ENCODE measurements at places on chromosomes 7 and 10.

GRCh38 chr7:138500892-138501291, 40.8 kb downstream of the TRIM24 start:
- no peak for DNase-seq

DNA sequence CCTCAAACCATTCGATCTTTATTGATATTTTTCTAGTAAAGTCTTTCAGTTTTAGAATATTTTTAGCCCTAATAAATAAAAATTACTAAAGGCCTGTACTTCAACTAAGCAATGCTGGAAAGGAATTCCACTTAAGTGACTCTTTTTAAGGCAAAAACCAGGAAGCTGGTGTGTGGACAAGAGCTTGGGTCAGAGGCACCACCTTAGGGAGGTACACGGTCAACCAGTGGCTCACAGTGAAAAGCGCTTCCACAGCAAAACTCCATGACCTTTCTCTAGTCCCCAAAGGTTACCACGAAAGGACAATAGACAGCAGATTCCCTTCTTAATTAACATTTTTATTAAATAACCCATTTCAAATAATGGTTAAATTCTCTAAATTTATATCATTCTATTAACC, 31.2 kb downstream of the ARL3 start:
- DNase-seq: no peak

- no peak for DNase-seq
Observed at GRCh38 chr10:13453896-13454295, 74.9 kb downstream of the BEND7 start.

- no peak for DNase-seq
Observed at GRCh38 chr7:84232646-84233045, 38.1 kb upstream of the SEMA3A start.

GRCh38 chr7:98651760-98652159, 34.7 kb downstream of the NPTX2 start:
- no peak for DNase-seq

GRCh38 chr7:22269963-22270362, 87.0 kb downstream of the RAPGEF5 start:
- no peak for DNase-seq

DNA sequence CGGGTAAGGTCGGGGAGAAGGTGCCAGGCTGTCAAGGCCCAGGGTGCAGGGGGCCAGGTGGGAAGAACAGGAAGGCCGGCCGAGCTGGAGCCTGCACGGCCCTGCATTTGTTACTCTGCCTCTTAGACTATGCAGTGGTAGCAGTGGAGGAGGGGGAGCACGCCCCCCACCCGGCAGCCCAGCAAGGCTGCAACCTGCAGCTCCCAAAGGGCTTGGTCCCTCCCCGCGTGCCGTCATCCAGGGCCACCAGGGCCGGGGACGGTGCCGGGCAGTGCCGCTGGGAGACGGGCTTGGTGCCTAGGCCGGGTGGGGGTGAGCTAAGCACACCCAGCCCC, 7.0 kb upstream of the GPER1 start:
- DNase-seq: no peak

DNA sequence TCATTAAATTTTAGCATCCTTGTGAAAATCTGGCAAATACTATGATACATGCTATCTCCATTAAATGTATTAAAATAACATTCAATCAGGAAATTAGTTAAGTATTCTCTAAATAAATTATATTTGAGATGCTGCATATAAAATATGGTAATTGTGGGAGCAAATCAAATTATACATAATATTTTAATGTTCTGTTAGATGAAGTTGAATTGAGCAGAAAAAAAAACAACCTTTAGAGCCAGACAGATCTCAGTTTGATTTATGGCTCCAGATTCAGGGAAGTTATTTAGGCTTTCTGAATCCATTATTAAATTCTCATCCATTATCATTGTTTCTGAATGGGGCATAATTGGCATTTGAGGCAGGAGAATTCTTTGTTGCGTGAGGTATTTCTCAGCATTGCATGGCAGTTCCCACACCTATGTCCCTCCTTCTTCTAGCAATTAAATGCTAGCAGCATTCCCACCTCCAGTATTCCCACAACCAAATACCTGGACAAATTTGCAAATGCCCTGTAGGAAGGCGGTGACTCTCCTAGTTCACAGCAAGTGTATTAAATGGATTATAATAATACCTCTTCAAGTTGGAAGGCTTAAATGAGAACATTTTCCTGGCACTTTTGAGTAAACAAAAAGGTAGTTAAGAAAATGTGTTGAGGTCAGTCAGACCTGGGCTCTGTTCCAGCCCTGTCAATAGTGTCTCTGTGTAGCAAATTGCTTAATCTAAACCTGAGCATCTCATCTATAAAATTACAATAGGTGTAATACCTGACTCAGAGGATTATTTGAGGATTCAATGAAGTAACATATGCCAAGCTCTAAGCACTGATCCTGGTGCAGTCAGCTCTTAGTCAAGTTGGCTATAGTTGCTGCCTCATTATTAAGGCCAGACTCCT, 108.9 kb downstream of the RNLS start:
- no peak for DNase-seq

- no peak for DNase-seq
Observed at GRCh38 chr10:16901106-16901505, 83.9 kb upstream of the RSU1 start.

- DNase-seq: no peak
Observed at GRCh38 chr10:68082872-68083271, 7.8 kb upstream of the HERC4 start.

DNA sequence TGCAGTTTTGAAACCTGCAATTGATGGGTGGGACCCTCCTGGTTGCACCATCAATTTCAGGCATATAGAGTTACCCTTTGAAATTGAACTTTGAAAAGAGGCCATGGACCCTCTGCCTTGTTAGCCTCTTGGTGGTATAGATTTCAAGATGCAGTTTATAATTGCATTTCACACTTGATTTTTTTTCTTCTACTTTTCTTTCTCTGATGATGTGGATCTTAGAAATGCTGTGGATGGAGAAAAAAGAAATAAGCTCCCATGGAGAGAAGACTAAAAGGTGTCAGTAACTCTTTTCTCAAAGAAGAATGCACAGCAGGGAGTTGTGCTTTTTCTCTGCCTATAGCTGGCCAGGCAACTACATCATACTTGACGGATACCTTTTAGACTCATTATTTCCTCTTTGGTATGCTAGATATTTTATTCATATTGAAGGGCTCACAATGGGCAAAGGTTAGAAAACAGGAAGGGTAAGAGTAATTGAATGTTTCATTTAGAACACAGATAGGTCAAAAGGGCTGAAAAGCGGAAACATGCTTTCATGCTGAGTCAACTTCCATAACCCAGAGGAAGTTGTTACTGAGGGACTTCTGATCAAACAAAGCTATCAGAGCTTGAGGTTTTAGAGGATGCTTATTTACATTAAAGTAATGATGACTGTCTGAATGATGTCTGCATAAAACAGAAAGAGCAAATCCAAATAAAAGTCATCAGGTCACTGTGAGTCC, 773.2 kb upstream of the LRRN3 start:
- no peak for DNase-seq

GRCh38 chr10:13909516-13910258, 322.9 kb downstream of the PRPF18 start:
- no peak for DNase-seq

DNA sequence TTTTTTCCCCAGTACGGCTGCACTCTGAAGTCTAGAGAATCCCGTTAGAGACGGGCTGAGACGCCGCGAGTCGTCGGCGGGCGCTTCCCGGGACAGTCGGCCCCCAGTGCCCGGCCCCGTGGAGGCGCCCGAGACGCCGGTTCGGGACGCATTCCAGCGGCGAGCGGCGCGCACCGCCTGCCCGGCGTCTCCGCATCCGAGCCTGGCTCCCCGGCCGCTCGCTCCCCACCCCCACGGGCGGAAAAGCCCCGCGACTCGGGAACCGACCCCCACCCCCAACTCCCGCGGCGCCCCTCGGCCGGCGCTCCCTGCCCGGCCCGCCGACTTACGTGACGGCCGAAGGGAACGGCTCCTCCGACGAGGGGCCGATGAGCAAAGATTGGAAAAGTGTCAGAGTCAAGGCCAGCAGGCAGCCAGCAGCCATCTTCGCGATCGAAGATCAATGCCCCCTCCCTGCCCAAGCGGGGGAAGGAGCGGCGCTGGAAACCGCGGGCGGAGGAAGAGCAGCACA, 486 bp downstream of the CACNA2D1 start:
- DNase-seq: peak; percentile 60

GRCh38 chr7:17871815-17872533, 68.3 kb downstream of the SNX13 start:
- DNase-seq: no peak

DNA sequence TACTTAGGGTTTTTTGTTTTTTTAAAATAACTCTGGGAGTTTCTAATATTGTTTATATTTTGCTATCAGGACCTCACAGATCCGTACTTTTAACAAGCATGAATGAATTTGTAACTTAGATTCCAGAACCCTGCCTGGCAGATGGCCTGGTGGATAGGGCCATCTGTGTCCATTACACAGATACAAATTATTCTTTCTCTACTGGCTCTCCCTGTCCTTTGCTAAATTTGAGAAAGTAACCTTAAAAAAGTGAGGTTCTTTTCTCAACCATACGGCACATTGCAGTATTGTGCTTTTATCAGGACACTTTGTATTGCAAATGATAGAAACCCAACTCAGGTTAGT, 26.6 kb downstream of the LCOR start:
- DNase-seq: no peak

GRCh38 chr7:134941185-134941900, 45.0 kb upstream of the AGBL3 start:
- DNase-seq: no peak

DNA sequence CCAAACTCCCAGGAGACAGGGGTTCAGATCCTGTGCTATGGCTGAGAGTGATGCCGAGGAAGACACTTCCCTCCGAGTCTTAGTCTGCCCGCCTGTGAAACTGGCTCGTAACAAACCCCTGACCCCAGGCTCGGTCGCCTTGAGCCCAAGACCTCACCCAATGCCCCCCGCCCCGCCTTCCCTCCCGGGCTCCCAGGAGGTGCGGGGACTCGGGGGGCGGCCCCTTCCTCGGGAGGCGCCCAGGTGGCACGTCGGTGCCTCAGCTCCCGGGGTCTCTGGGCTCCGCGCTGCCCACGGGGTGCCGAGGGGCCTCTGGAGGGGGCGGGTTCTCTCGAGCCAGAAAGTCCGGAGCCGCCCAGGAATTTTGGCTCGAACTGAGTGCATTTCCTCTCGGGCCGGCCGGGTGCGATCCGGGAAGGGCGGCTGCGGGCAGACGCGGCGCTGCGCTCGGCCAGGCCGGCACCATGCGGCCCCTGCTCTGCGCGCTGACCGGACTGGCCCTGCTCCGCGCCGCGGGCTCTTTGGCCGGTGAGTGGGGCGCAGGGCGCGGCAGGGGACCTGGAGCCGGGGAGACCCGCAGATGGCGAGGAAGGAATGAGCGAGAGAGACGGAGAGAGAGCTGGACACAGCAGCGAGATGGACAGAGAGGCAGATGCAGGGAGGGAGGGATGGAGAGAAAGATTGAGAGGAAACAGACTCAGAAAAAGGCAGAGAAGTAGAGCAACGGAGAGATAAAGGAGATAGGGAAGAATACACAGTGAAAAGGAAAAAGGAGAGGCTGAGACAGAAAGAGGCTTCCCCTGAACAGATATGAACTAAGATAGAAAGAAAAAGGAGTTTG, at the start of gene PLAC9:
PLAC9 (plus strand) TSS at position 432 of the 841 bp plus-strand sequence; CDS start at position 465, 33 bp downstream.
- no peak for DNase-seq

DNA sequence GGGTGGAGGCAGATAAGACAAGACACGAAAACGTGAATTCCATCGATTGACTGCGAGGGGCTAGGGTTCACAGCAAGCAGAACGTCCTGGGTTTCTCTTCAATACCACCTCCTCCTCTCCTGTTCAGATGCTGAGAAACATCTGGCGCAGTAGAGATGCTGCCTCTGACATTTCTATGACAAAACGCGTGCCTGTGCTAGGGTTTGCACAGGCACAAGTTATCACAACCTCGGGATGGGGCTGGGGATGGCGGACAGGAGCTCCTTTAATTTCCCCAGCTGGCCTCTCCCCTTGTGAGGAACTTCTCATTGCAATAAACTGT, 99.8 kb upstream of the SVIL start:
- DNase-seq: no peak

DNA sequence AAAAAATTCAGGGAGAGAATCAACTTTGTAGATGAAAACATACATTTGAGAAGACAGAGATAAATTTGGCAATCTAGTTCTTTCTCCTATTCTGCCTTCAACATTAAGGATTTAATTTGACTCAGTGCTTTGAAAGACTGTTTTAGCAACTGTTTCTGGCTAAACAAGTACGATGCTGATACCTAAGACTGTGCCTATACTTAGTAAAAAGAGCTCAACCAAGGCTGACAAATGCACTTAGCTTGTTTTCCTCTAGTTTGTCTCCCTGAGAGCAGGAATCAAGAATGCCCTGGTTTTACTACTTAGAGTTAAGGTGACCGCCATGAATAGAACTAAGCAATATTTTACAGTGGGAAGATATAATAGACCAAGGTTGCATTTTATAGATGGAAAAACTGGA, 49.5 kb downstream of the NRP1 start:
- no peak for DNase-seq

GRCh38 chr10:124227988-124228387, 134.6 kb upstream of the CHST15 start:
- DNase-seq: no peak

DNA sequence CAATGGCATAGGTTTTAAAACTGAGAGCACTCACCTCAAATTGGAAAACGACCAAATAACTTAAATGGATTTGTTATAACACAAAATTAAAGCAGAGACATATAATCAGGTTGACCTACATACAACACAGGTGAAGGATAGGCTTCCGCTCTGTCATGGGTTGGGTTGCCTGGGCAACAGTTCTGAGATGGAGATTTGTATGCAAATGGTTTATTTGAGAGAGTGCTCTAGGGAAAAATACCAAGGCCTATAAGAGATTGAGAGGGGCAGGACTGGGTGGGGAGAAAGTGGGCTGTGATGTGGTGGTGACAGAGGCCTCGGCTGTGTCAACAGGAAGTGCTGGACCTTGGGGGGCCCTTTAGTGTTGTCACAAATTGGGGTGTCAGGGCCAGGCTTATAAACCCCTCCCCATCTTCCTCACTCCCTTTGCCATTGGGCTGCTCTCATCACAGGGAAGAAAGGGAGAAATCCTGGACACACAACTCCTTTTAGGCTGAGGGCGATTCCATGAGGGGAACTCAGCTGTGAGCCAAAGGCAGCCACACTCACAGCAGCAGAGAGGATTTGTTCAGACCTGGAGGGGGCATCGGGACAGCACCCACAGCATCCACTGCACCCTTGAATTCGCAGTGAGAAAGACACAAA, 105.4 kb upstream of the LYZL1 start:
- DNase-seq: no peak

- no peak for DNase-seq
Observed at GRCh38 chr7:4692055-4692454, 10.0 kb downstream of the FOXK1 start.

GRCh38 chr10:130810856-130811255, 500.7 kb downstream of the TCERG1L start:
- no peak for DNase-seq

GRCh38 chr7:46811529-46811928, 770.4 kb downstream of the TNS3 start:
- no peak for DNase-seq

- DNase-seq: no peak
Observed at GRCh38 chr7:37916673-37917660, at the start of gene SFRP4. TSS of gene SFRP4 (minus strand) at chr7:37916817. CDS start at chr7:37916537, 280 bp downstream.

GRCh38 chr10:114009281-114009996, 34.2 kb upstream of the ADRB1 start:
- no peak for DNase-seq

- no peak for DNase-seq
Observed at GRCh38 chr10:76546411-76546810, 1091.2 kb downstream of the KCNMA1 start.

GRCh38 chr7:437329-438251, 82.1 kb downstream of the PDGFA start:
- no peak for DNase-seq
